ENCODE measurements at places on chromosomes 6 and 20.

DNA sequence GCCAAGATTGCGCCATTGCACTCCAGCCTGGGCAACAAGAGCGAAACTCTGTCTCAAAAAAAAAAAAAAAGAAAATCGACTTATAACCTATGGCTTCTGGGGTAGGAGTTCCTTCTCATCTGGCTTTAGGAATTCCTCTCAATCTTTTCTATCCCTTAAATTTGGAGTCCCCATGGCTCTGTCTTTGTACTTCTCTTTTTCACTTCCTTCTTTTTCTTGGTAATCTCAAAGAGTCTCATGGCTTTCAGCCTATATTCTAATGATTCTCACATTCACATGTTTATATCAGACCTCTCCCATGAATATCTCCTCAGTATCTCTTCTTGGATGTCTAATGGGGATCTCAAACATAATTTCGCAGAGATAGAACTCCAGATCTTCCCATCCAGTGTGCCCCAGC lies 42.8 kb upstream of the RALGAPA2 start:
- peak; percentile 24 for DNase-seq

DNA sequence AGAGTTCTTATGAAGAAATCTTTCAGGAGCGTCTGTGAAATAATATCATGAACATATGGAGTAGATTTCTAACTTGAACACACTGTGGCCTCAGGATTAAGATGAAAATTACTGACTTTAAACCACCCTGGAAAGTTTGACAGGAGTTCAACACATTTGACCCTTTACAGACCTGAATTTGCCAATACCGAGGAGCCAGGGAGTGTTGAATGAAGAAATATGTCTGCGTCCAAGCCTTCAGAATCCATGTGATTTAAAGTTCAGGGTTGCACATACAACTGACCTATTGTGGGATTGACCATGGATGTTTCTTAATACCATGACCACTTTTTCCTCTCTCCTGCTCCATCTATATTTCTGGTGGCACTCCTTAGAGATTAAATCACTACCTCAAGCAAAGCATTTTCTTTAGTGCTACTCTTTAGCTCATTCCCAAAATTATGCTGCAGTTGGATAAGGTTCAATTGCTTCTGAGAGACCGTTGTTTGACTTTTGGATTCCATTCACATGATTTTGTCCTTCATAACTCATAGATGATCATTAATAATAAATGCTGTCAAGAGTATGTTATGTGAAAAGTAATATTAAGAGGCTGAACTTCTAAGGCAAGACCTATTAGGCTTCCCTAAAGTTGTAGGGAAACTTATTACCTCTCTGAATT lies 57.4 kb downstream of the PRL start:
- no peak for DNase-seq

DNA sequence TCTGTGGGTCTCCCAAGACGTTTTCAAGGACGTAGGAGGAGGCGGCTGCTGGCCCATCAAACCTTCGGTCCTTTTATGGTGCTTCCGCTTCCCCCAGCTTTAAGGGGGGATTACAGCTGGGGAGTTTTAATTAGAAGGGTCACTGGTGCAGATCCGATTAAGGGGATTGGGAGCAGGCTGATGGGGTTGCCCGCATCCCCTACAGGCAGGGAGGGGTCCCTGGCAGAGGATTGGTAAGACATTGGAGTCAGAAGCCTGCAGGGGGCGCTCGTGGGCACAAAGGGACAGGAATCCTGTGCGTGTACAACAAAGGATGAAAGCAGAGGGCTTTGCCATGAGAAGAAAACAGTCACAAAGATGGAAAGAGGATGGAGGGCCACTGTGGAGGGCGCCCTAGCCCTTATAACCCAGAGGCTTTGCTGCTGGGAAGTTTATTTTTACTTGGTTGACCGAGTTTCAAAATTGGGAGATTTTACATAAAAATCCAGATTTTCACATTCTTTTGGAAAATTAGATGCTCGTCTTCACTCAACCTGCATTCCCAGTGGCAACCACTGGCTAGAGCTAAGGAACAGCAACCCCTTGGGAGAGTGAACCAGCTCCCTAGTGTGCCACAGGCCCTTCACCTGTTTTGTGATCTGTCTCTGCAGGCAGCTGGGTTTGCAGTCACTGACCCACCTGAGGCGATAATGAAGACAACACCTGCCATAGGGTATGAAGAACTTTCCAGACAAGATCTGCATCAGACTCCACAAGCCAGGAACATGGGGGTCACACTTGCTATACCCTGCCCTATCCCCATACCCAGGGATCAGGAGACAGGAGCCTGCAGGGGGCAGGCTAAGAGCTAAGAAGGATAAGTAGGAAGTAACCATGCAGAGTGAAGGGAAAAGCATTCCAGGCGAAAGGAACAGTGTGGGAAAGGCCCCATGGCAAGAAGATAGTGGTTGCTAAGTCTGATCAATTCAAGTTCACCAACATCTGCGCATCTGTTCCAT lies 97.7 kb downstream of the KCNB1 start:
- DNase-seq, result peak; percentile 45

- DNase-seq, result no peak
Measured at GRCh38 chr6:34938268-34938667, 49.2 kb downstream of the ANKS1A start.

- no peak for DNase-seq
Measured at GRCh38 chr6:53672237-53672636, 6.7 kb upstream of the KLHL31 start.

DNA sequence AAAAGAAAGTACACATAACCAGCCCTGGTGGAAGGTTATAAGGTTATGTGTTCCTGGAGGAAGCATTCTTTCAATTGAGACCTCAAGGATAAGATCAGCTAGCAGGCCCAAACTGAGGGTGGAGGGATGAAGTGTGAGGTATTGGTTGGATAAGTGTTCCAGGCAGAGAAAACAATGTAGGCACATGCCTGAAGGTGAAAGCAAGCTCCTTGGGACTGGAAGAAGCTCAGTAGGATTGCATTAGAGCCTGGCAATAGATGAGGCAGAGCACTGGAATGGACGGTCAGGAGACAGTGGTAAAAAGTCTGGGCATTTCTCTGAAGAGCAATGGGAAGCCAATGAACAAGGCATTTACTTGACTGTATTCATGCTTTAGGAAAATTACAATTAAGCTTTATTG lies 89.9 kb upstream of the SHLD1 start:
- no peak for DNase-seq

- no peak for DNase-seq
Measured at GRCh38 chr6:156028335-156029131, 572.9 kb upstream of the NOX3 start.

DNA sequence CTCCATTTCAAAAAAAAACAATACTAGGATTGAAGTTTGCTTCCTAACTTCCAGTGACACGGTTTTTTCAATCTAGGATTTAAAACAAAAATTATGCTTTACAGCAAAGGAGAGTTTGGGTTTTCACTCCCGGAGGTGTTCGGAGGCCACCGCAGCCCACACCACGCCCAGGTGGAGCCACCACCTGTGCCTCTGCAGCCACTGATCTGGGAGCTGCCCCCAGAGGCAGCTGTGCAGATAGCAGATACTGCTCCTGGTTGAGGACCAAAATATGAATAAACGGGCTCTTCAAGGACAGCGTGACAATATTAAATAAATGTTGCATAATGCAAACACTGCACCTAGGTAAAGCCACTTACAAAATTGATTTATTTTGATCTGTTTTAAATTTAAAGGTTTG lies 30.2 kb downstream of the DLL1 start:
- DNase-seq, result no peak

DNA sequence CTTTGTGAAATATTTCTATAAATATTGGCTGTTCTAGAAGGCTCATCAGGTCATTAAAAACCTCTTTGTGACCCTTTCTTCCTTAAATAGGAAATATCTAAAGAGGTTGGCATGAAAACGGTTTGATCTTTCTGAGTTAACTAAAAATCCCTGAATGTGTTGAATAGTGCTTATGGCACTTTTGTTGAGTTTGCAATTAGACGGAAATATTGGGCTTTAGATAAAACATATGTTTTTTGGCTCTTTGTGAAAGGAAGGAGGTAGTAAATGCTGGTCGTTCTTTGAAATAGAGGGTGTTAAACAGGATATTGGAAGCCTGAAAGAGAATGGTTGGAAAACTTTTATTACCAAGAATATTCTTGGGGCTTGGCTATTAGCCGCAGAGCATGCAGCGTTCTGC lies 163.0 kb downstream of the ARID1B start:
- DNase-seq, result no peak

DNA sequence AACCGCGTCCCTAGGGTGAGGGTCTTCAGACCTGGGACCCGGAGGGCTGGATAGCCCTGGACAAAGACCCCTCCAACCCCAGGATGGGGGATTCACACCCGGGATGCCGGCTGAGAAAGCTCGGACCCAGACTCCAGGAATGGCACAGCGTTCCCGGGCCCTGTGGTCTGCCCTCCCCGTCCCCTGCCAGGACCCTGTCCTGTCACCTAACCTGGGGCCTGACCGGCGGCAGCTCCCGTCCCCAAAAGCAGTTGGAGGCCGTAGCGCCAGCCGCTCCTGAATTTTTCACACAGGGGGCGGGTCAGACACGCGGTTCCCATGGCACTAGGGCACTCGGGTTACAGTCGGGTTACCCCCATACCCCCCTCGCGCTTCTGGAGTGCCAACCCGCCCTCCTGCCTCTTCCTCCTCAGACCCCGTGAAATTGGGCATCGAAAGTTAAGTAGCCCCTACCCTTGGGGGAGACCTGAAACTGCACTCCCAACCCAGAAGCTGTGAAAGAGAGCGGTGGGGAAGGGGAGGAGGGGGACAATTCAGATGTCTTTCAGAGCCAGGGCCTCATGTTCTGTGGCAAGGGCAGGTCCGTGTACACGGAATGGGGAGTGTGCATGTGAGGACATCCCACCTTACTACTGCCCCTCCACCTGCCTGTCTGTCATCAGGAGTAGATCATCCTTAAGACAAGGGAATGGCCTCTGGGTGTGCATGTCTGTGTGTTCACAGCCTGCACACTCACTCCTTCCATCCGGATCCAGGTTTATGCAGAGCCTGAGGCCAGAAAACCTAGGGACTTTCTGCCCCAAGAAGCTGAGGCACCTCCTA lies 595 bp downstream of the REM1 start:
- no peak for DNase-seq

GRCh38 chr6:149500096-149500495 lies 15.3 kb upstream of the ZC3H12D start:
- DNase-seq, result no peak

GRCh38 chr6:104639668-104640067 lies 220.1 kb downstream of the HACE1 start:
- DNase-seq, result peak; percentile 33

DNA sequence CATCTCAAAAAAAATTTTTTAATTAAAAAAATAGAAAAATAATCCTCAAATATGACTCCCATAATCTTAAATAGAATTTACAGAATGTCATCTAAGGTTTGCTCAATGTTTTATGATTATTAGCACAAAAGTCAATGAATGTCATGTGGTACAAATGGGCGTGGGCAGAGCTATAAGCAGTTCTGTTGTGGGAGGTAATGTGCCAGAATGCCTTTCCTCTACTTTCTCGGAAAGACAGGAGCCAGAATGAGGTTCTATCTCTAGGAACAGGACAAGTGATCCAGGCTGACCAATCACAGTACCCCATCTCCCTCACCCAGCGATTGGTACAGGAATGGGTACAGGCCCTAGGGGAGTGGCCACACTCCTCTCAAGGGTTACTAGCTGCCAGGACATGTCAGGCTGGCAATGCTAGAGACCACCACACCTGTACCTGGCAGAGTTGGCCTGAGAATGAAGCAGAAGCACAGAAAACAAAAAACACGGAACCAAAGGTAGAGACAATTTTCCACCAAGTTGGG lies 15.1 kb downstream of the RALGAPA2 start:
- DNase-seq, result no peak

DNA sequence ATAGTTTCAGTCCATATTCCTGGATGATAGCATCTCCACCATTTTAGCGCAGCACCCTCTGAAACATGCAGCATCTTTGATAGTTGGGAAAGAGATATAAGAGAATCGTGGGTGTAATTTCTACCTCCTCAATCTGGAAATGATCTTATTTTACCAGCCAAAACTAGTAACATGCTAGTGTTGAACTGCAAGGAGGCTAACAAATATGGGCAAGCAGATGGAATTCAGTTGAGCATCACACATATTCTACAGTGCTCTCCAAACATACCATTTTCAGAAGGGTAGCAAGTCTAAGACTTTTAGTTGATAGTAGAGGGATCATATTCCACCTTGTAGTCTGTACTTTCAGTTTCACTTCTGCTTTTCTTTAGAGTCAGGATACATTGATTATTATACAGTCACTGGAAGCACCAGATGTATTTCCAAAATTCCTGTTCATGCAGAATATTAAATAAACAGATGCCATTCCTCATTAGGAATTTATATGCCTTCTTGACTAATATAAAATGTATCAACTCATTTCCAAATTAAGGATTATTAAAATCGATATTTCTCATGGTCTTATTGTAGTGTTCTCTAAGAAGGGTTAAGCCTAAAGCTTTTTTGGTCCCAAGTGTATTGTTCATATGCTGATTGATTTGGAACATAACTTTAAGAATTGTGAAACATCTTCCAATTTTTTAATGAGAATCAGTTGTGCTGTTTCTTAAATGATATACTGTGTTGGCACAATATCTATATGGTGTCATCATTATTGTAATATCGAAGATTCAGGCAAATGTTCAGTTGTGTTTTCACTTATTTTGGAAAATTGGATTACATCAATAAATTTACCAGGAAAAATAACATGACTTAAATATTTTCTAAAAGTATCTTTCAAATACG lies 362.0 kb downstream of the CENPW start:
- DNase-seq, result no peak

DNA sequence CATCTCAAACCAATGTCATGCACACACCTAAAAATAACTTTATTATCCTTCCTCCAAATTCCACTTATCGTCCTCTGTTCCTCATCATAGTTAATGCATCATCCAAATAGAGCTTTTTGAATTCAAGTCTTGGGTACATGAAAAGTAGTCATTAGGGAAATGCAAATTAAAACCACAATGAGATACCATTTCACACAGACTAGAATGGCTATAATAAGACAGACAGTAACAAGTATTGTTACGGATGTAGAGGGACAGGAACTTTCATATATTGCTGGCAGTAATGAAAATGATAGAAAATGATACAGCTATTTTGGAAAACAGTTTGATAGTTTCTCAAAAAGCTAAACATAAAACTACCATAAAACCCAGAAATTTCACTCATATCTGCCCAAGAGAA lies 59.1 kb downstream of the FHL5 start:
- DNase-seq, result no peak

DNA sequence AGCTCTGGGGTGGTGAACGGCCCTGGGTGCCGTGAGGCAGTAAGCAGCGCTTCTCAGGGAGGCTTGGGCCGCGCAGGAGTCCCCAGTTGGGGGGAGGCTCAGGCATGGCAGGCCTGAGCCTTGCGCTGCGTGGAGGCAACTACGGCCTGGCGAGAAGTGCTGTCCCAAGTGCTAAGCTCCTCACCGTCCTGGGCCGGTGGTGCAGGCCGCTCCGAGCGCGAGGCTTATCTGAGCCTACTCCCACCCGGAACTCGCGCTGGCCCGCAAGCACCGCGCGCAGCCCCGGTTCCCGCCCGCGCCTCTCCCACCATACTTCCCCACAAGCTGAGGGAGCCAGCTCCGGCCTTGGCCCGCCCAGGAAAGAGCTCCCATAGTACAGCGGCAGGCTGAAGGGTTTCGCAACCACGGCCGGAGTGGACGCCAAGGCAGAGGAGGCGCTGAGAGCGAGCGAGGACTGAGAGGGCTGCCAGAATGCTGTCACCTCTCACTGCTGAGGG lies 1.8 kb upstream of the WRNIP1 start:
- DNase-seq, result no peak
